ENCODE measurements at places on chromosomes 4 and X. TPM values are rescaled to one million over a fixed set of nuclear protein-coding genes. Genes with fewer than 3 reads are reported as not detected.

DNA sequence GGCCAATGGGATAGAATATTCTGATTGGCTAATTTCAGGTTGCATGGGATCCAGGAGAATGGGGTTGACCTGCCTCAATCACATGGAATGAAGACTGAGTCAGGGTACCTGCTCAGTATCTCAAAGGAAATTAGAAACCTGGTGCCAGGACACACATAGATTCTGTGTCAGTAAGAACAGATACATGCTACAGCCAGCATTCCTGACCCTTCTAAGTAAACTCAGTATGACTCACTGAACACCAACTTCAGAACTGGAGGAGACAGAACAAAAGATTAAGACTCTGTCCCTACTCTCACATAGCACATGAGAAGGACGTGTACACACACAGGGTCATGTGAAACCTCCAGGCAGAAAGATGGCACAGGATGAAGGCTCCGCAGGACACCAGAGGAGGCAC is 54.5 kb downstream of the FAM184B start:
- no peak for DNase-seq

The SOWAHD gene
- not detected for total RNA-seq

- peak; percentile 24 for DNase-seq
Measured at GRCh38 chr4:112284662-112285411, 867 bp downstream of the TIFA start.

DNA sequence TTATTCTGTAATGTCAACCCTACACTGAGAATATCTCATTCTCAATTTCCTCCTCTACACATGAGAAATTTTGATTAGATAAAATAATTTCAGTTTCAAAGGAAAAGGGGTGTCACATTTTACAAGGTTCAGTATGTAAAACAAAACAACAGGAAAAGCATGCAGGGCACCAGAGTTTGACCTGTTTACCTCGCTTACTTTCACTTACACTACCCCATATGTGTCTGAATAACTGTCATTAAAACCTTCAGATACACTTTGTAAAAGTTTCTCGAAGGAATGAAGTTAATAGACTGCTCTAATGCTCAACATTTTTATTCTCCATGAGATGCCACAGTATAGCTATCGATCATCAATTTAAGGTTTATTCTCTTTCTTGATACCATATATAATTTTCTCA is 12.3 kb upstream of the PCDH10 start:
- DNase-seq = no peak

GRCh38 chr4:39030725-39031124 is 1.5 kb downstream of the TMEM156 start:
- DNase-seq = no peak

DNA sequence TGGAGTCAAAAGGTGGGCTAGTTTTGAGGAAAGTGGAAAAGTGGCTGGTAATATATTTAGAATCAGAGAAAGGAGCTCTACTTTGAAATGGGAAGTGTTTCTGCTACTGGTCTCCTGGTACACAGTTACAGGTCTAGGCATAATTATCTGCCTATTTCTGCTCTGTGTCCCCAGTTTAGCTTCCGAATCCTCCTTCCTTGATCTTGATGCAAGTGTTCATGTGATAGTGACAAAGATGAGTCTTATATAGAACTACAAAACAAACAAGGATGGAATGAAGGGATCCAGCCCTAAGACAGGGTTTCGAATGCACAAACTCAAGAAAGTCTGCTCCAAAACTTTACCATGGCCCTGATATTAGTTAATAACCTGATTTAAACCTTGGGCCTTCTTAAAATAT is 580.2 kb downstream of the INPP4B start:
- no peak for DNase-seq

The NCAPG gene
- total RNA-seq = 32.8 TPM

DNA sequence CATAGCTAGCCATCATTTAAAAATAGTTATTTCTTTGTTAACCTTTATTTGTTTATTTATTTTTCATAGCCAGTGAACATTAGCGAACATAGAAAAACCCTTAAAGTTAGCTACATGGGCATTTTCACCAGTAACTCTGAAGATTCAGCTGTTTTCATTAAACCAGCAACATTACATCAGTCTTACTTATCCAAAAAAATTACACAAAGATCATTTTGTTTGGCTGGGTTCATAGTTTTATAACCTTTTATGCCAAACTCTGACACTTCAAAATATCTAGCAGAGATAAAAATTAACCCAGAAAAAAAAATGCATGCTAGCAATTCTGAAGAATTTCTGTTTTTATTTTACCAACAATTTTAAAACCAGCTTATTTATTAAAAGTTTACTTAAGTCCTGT is 784.1 kb downstream of the PCDH18 start:
- no peak for DNase-seq

The CPE gene
- 3.5 TPM for total RNA-seq

GRCh38 chr4:17511051-17511450 is 839 bp downstream of the QDPR start:
- DNase-seq = peak; percentile 38

The CT45A2 gene
- not detected for total RNA-seq

DNA sequence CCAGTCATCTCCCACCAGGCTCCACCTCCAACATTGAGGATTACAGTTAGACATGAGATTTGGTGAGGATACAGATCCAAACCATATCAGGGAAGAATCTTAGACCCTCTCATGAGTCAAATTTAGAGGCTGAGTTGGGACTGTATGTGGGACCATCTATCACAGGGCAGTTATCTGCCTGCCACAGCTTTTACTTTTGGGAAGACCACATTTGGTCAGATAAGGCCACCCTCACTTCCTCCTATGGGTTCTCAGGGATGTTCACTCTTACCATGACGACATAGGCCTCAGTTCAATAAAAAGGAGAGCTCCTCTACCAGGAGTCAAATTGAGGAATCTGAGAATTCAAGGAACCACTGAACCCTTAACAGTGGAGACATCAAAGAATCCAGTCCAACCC is 2.1 kb downstream of the MAGEB2 start:
- no peak for DNase-seq

The TCP11X1 gene
- total RNA-seq = not detected

DNA sequence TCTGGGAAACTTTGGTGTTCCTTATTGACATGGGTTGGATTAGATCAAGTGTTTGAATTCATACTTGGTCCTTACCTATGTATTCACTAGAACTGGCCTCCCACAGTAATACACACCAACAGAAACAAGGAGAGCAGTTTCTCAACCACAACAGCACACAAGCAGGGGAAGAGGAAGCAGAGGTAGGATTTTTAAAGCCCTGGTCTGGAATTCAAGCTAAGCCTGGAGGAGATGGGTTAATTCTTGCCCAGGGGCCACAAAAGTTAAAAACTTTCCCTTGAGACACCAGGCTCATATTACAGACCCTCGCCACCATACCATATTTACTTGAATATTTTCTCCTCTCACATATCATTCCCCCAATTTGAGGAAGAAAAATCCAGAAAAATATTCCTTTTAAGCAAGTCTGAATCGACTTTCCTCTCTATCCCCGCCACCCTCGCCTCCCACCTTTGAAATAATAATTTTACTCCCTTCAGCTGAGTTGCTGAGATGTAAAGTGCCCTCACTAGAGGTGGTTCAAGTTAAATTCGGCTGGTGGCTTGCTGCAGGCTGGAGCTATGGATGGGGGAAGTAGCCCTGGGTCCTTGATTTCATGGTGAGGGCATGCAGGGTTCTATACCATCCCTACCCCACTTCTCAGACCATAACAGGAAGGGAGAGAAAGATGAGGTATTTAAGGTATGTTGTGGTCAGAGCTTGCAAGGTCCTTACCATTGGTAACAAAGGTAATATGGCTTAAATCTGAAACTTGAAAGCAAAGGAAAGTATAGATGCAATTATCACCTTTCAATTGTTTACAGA is 440.2 kb downstream of the INPP4B start:
- DNase-seq = no peak

DNA sequence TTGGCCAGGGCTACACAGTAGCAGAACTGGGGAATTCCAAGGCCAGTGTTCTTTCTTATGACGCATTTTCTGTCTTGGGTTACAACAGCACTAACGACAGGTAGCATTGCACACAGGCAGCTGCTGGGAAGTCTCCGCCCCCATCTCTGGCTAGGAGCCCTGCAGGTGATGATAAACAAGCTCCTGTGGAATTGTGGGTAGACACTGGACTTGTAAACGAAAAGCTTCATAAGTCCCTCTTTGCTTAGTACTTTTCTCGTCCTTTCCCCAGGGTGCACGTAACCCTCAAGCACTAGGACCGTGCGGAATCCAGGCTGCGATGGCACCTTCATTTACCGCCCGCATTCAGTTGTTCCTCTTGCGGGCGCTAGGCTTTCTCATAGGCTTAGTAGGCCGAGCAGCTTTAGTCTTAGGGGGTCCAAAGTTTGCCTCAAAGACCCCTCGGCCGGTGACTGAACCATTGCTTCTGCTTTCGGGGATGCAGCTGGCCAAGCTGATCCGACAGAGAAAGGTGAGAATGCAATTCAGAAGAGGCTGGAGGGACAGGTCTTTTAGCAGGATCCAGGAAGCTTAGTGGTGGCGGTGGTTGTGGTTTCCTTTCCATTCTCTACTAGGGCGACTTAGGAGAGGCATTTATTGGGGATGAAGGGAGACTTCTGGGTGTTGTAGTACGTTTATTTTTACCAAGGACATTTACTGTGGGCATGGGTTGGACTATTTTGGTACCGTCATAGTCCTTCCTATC is at the start of gene FAAH2:
TSS of gene FAAH2 (plus strand) at position 200 of the 745 bp plus-strand sequence. CDS start at position 320, 120 bp downstream.
- no peak for DNase-seq

Data from fibroblast of villous mesenchyme (primary cell).